ENCODE measurements at places on chromosomes 3 and 15. TPM values are rescaled to one million over a fixed set of nuclear protein-coding genes. Genes with fewer than 3 reads are reported as not detected.

Gene IGSF10
- polyA plus RNA-seq, result 0.74 TPM

Gene MIX23
- polyA plus RNA-seq, result 21.1 TPM

Gene CYP1A1
- polyA plus RNA-seq, result 0.21 TPM

Gene SLC12A1
- not detected for polyA plus RNA-seq

Gene THUMPD3
- 14.1 TPM for polyA plus RNA-seq

Gene PXYLP1
- 2.4 TPM for polyA plus RNA-seq

Gene C2CD4A
- 0.46 TPM for polyA plus RNA-seq

Gene MUC20
- 3.6 TPM for polyA plus RNA-seq

Gene IRAK2
- polyA plus RNA-seq, result 10.4 TPM

Gene ACSBG1
- 0.09 TPM for polyA plus RNA-seq

Gene CFAP100
- polyA plus RNA-seq, result not detected

Gene LYZL4
- not detected for polyA plus RNA-seq

Gene CDHR4
- polyA plus RNA-seq, result not detected

Gene CAMKV
- polyA plus RNA-seq, result 0.07 TPM

Gene NR2F2
- polyA plus RNA-seq, result 31.4 TPM

Gene GP9
- not detected for polyA plus RNA-seq

Gene PP2D1
- polyA plus RNA-seq, result not detected

Gene SLC22A13
- 0.03 TPM for polyA plus RNA-seq

Gene SLC9C1
- polyA plus RNA-seq, result not detected

Gene HHLA2
- polyA plus RNA-seq, result 0.08 TPM

Gene LRRN1
- polyA plus RNA-seq, result not detected

Gene ZNF774
- polyA plus RNA-seq, result 1.1 TPM

Gene SKOR1
- polyA plus RNA-seq, result 0.14 TPM

Gene MITF
- polyA plus RNA-seq, result 1.6 TPM

Gene BDH1
- 5.2 TPM for polyA plus RNA-seq

Gene ZPLD1
- not detected for polyA plus RNA-seq

Gene OCA2
- polyA plus RNA-seq, result 0.06 TPM

Gene SEC22A
- 8.7 TPM for polyA plus RNA-seq

Gene EEF1AKMT4
- 2.1 TPM for polyA plus RNA-seq

Gene SPTSSB
- polyA plus RNA-seq, result 1.1 TPM

Gene GOLGA6L2
- not detected for polyA plus RNA-seq

Gene ACVR2B
- 0.45 TPM for polyA plus RNA-seq

Gene RNF7
- polyA plus RNA-seq, result 150 TPM

Gene FBN1
- 11.6 TPM for polyA plus RNA-seq

Gene CCDC39
- polyA plus RNA-seq, result 0.11 TPM

Gene IL20RB
- polyA plus RNA-seq, result 0.30 TPM

Gene MCTP2
- 3.8 TPM for polyA plus RNA-seq

Gene ANKDD1A
- 1.8 TPM for polyA plus RNA-seq

Gene SMCO1
- not detected for polyA plus RNA-seq

Gene RNF168
- polyA plus RNA-seq, result 7.2 TPM

Gene CP
- 11.6 TPM for polyA plus RNA-seq

Gene SATB1
- polyA plus RNA-seq, result 13.8 TPM

Gene NLGN1
- polyA plus RNA-seq, result 1.8 TPM

Gene ZNF619
- polyA plus RNA-seq, result 1.0 TPM

Gene CEP152
- polyA plus RNA-seq, result 1.1 TPM

Gene RARB
- 4.7 TPM for polyA plus RNA-seq

Gene CHRM5
- polyA plus RNA-seq, result not detected

Gene BNC1
- polyA plus RNA-seq, result 0.05 TPM

Gene RGMA
- polyA plus RNA-seq, result 8.9 TPM

Gene LSMEM2
- polyA plus RNA-seq, result 0.15 TPM

Gene ATP10A
- 2.4 TPM for polyA plus RNA-seq

Gene CLDN18
- 0.38 TPM for polyA plus RNA-seq

Gene FETUB
- not detected for polyA plus RNA-seq

Data from adipose tissue (tissue), 3 donors.